MCF 10A (cell line): ENCODE measurements at places on chromosomes 1 and 21. TPM values are rescaled to one million over a fixed set of nuclear protein-coding genes. Genes with fewer than 3 reads are reported as not detected.
A peak's percentile ranks its signal among the peaks of the same experiment; 100 is the strongest.

DNA sequence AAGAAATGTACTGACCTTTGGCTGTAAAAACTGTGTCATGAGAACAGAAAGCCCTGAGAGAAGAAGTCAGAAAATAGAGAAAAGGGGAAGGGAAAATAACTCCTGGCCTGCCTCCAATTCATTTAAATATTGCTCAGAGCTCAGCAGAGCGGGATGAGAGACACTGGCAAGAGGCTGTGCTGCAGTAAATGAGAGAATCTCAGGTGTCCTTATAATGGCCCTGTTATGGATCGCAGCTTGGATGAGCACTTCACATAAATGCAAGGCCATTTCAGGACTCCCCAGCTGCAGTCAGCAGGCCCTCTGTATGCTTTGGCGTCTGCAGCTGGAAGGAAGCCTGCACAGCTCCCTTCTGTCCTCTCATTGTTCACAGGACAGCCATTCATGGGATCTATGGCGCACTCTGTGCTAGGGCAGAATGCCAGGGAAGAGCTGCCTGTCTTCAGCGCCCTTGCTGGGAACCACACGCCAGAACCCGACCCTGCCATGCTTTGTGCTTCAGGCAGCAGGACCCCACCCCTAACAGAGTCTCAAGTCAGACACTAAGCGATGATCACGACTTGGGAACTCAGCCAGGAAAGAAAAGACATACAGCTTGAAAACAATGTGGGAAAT lies 20.7 kb upstream of the ABCB10 start:
- H3K36me3 ChIP-seq: no peaks in the 10 kb centered on the region
- DNase-seq: peak; percentile 38
- H3K27me3 ChIP-seq: no peaks in the 10 kb centered on the region
- no peak overlapping the region for H3K4me3 ChIP-seq
- peaks cover 11% of the 10 kb centered on the region for H3K4me1 ChIP-seq

DNA sequence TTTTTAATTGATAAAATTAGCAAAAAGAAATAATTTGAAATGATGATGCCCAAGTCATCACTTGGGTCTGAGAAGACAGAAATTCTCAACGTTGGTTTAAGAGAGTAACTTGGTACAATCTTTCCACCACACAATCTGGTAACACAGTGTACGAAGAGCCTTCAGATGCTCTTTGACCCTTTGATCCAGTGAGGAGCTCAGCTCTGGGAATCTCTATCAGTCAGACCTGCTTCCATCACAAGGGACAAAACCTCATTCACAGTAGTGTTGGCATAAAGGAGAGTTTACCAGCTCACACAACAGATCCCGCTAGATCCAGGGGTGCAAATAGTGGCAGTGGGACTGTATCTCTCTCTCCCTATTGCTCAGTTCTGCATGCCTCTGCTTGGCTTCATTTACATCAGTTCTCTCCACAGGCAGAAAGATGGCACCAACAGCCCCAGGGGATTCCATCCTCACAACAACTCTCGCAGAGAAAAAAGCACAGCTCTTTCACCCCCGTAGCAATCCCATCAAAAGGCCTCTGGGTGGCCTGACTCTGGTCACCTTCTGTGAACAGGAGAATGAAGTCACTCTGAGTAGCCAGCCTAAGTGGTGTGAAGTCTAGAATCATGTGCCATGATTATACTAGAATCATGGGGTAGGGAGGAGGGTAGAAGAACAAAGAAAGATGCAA lies 119.7 kb downstream of the ZNF281 start:
- no peak overlapping the region for H3K4me3 ChIP-seq
- H3K27ac ChIP-seq: no peak overlapping the region

DNA sequence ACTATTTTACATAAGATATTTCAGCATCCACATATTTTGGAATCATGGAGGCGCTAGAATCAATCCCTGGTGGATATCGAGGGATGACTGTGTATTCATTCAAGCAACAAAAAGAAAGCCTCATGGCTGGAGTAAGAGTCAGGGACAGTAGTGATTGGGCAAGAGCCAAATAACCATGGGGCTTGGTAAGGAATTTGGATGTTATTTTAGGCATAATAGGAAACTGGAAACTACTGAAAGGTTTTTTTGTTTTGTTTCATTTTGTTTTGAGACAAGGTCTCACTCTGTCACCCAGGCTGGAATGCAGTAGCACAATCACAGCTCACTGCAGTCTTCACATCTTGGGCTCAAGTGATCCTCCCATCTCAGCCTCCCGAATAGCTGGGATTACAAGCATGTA lies 33.8 kb upstream of the EYA3 start:
- no peaks in the 10 kb centered on the region for H3K27me3 ChIP-seq
- no peak overlapping the region for H3K4me3 ChIP-seq
- peak; percentile 47 for DNase-seq
- no peak overlapping the region for H3K27ac ChIP-seq

The UHMK1 gene
- total RNA-seq: 76.9 and 102 TPM in 2 replicates

GRCh38 chr1:152244576-152245273 lies 20.7 kb upstream of the HRNR start:
- peak; percentile 24 for DNase-seq
- H3K36me3 ChIP-seq: no peaks in the 10 kb centered on the region
- H3K27me3 ChIP-seq: no peaks in the 10 kb centered on the region
- no peak overlapping the region for H3K27ac ChIP-seq
- H3K4me3 ChIP-seq: no peak overlapping the region
- H3K4me1 ChIP-seq: peaks cover 6% of the 10 kb centered on the region

DNA sequence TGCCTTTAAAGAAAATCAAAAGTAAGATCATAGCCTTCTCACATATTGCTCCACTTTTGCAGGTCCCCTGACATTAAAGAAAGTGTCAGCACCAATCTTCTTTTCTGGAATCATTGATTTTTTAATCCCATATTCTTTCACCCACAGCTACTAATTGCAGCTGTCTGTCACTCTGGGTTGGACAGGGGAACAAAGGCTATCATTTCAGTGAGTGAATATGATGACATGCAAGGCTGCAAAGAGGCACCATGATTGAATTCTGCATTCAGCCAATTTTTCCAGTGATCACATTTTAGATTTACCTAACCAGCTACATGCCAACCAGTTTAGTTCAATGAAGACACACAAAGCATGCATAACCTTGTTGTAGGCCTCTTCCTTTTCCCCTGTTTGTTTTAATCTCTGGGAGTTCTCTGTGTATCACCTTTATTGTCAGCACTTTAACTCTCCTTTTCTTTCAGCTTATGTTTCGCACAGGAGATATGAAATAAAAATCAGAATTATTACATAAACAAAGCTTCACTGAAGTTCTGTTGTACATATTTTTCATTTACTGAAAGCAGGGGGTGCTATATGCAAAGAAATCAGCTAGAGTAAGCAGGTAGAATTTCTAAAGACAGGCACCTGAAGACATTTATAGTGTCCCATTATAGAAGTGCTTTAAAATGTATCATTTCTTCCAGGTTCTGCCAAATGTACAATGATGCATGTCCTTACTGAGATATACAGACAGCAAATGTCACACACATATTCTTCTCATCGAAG lies 584.8 kb downstream of the PLA2G4A start:
- H3K27ac ChIP-seq: no peak overlapping the region
- H3K36me3 ChIP-seq: no peaks in the 10 kb centered on the region
- H3K27me3 ChIP-seq: no peaks in the 10 kb centered on the region
- peak; percentile 45 for DNase-seq

The FCRL5 gene
- total RNA-seq: not detected in 2 replicates

GRCh38 chr1:237913345-237913744 lies 22.6 kb upstream of the ZP4 start:
- no peaks in the 10 kb centered on the region for H3K36me3 ChIP-seq
- H3K27me3 ChIP-seq: no peaks in the 10 kb centered on the region
- no peak for DNase-seq
- H3K4me1 ChIP-seq: no peaks in the 10 kb centered on the region
- H3K4me3 ChIP-seq: no peak overlapping the region

DNA sequence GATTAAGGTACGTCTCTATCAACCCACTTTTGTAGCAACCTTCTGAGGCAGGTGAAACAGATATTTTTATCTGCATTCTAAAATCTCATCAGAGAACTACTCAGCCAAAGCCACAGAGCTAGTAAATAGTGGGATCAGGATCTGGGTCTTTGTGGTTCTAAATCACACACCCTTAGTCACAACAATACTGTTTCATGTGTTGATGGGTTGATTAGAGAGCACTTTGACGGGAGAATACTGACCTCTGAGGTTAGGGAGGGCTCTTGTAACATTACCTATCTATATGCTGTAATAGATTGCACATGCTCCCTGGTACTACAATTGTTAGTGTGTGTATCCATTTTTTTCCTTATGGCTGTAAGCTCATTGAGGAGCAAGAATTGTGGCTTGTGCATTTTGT lies 45.5 kb upstream of the CCDC190 start:
- H3K27ac ChIP-seq: peak overlapping the region; percentile 14
- H3K4me3 ChIP-seq: no peak overlapping the region
- H3K4me1 ChIP-seq: peaks cover 26% of the 10 kb centered on the region
- no peaks in the 10 kb centered on the region for H3K27me3 ChIP-seq
- H3K36me3 ChIP-seq: no peaks in the 10 kb centered on the region

GRCh38 chr1:94543001-94543400 lies 1.4 kb upstream of the F3 start:
- H3K4me3 ChIP-seq: peak overlapping the region; percentile 92
- no peaks in the 10 kb centered on the region for H3K27me3 ChIP-seq
- DNase-seq: peak; percentile 72
- peak overlapping the region; percentile 97 for H3K27ac ChIP-seq
- peaks cover 54% of the 10 kb centered on the region for H3K4me1 ChIP-seq
- H3K36me3 ChIP-seq: peaks cover 12% of the 10 kb centered on the region

DNA sequence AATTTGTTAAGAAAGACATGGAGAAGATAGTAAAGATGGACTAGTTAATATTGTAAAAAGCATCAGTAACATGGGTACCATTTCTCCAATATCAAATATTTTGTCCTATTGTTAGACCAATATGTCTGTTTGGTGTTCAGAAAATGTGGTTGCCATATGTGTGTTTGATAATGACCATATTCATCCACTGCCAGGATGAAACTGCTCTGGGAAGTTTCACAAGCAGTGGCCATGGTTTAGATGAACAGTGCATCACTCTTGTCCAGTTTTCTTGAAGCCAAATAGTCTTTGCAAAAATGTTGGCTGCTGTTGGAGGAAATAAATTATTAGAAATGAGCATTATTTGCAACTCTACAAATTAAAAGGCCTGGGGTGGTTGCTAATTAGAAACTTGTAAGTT lies 333.8 kb downstream of the NUF2 start:
- H3K4me1 ChIP-seq: no peaks in the 10 kb centered on the region
- no peaks in the 10 kb centered on the region for H3K27me3 ChIP-seq
- H3K4me3 ChIP-seq: no peak overlapping the region
- DNase-seq: no peak

The PADI4 gene
- 0.51 TPM in 1 of 2 replicates, not detected in the other for total RNA-seq

The TFF3 gene
- total RNA-seq: not detected in 2 replicates

The KIF21B gene
- 9.5 and 12.7 TPM in 2 replicates for total RNA-seq

DNA sequence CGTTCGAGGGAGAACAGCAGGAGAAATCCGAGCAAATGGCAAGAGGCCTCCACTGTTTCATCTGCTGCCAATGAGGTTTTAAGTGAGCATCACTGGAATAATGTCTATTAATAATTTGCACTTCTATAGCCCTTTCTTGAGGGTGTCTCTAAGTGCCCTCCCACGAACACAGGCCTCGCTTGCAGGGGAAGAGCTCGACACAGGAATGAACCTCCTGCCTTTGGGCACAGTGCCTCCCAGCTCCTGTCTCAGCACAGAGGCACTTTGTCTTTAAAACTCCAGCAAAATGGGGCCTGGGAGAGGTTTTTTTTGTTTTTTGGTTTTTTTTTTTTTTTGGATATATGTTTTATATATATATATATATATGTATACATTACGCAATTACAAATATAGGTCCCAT lies 56.6 kb downstream of the OLIG1 start:
- H3K27ac ChIP-seq: no peak overlapping the region
- no peaks in the 10 kb centered on the region for H3K36me3 ChIP-seq
- no peak overlapping the region for H3K4me3 ChIP-seq
- H3K27me3 ChIP-seq: peaks cover 65% of the 10 kb centered on the region

The TRIM62 gene
- total RNA-seq: 2.4 and 2.8 TPM in 2 replicates

DNA sequence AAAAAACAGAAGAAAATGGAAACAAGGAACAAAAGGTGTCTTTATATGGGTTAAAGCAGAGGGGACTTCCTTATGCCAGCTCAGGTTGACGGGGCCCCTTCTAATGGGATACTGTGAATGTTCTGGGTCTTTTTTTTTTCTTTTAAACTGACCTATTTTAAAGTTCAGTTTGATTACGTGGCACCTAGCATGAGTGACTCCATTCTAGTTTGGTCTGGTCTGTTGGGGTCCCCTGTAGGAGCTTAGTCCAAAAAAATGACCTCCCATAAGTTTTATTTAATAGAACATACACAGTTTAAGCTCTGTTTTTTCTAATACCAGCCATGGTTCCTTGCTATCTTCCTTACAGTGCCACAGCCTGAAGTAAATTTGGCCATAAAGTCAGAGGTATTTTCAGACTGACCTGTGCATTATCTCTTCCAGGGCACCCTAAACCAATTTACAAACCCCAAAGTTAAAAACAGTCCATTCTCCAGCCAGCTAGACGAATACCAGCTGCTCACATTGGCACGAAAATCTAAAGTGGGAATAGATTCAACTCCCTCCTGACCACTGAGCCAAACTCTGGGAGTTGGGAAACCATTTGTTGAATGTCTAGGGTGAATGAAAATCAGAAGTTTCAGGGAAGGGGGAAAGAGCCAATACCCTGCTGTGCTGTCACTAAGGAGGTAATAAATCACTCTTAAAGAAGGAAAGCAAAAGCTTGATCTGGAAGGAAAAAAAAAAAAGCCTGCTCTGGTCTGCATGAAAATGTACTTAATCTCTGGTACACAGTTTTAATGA lies 42.4 kb downstream of the AKNAD1 start:
- H3K27me3 ChIP-seq: no peaks in the 10 kb centered on the region
- H3K4me3 ChIP-seq: no peak overlapping the region
- no peak for DNase-seq
- H3K27ac ChIP-seq: peak overlapping the region; percentile 100
